ENCODE measurements at places on chromosomes 1 and 21.

DNA sequence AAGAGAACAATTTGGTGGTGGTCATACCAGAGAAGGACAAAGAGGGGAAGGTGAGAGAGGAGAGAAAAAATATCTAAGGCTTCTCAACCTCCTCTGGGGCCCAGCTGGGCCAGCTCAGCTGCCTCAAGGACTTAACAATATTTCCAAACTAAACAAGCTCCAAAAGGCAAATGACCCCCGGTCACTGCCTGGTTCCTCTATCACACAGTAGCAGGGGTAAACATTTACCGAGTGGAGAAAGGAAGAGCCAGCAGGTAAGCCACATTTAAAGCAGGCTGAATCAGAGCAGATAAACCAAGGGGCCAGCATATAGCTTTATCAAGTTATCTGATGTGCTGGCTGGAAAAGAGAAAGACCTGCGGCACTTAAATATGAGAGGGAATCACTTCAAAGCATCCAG, 102.1 kb downstream of the KCND3 start:
- DNase-seq = no peak

DNA sequence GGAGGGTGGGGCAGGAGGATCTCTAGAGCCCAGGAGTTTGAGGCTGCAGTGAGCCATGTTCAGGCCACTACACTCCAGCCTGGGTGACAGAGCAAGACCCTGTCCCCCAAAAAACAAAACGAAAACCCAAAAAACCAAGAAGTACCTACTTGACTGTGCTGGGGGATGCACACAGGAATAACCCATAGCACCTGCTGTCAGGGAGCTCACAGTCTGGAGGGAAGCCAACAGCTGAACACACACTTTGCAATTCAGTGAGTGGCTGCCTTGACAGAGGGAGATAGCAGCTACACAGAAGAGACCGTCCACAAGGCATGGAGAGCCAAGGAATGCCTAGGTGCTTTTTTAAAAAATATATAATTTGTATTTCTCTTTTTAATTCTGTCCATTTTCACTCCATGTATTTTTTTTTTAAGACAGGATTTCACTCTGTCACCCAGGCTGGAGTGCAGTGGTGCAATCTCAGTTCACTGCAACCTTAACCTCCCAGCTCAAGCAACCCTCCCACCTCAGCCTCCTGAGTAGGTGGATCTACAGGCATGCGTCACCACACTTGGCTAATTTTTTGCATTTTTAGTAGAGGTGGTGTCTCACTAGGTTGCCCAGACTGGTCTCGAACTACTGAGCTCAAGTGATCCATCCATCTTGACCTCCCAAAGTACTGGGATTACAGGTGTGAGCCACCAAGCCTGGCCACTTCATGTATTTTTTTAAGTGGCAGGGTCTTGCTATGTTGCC, 68.7 kb downstream of the NID1 start:
- DNase-seq = no peak

GRCh38 chr1:185644531-185644930, 89.7 kb upstream of the HMCN1 start:
- DNase-seq = no peak

GRCh38 chr1:152745289-152745704, 12.5 kb upstream of the KPRP start:
- no peak for DNase-seq

- no peak for DNase-seq
Observed at GRCh38 chr1:6861075-6861724, 75.9 kb downstream of the CAMTA1 start.

GRCh38 chr1:233912909-233913308, 8.4 kb downstream of the SLC35F3 start:
- no peak for DNase-seq

- peak; percentile 58 for DNase-seq
Observed at GRCh38 chr1:201508809-201509208, 1.9 kb upstream of the CSRP1 start.

DNA sequence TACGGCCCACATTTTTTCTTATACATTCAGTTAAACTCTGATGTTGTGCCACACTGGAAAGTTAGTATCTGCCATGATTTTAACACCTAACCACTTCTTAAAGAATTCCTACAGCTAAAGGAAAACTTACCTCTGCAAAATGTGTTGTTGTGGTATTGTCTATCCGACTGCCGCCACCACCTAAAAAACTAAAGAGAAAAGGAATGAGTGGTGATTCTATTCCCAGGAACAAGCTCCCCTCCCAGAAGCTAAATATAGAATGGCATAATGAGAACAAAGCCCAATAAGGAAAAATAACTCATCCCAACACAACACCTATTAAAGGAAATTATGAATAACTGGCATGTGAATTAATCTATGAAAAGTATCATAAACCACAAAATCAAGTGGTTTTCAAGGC, 39.5 kb downstream of the RNF115 start:
- no peak for DNase-seq

DNA sequence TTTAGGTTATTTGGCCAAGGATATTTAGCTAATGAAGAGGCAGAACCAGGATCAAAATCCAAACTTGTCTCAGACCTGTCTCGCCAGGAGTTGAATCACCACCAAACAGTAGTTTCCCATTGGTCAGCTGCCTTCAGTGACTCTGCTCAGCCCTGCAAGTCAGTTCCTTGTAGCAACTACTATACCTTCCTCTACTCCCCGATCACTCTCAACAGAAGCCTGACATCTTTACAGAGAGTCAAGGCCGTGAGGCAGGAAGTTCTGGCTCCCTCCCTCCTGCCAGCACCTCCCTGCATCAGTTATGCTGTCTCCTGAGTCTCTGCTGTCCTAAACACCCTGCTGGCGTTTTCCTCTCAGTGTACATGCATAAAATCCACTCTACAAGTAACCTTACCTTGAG, 13.2 kb downstream of the PSMD4 start:
- DNase-seq = no peak

DNA sequence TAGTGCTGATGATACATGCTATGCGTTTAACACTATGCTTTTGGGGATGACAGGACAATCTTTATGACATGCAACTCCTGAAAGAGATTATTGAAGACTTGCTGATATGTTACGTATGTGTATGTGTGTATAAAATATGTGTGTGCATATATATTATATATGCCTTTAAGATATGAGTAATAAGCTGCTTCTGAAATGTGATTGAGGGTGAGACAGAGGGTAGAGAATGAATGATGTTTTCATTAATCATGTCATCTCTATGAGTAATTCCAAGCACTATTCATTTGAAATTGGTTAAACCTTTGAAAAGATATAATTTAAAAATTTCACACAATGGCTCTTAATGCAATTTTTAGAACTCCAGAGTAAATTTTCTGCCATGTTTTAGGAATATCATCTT, 5.8 kb downstream of the BCL9 start:
- DNase-seq = no peak

DNA sequence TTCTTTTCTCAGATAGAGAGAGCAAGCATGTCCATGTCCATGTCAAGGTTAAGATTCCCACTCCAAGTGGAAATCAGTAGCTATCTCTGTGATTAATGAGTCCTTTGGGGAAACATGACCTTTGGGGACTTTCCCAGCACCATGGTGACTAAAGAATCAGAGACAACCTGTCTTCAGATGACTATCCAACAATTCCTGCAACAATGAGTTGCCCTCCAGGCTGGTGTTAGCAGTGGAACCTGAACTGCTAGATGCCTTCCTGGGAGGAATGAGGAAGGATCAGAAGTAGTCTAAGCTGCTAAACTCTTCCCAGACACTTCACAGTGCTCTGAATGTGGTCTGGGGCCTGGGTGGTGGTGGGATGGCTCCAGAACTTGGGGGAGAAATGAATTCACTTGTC, 6.5 kb downstream of the S100A9 start:
- DNase-seq = no peak

GRCh38 chr1:153608742-153609584, 4.0 kb downstream of the S100A16 start:
- peak; percentile 85 for DNase-seq

DNA sequence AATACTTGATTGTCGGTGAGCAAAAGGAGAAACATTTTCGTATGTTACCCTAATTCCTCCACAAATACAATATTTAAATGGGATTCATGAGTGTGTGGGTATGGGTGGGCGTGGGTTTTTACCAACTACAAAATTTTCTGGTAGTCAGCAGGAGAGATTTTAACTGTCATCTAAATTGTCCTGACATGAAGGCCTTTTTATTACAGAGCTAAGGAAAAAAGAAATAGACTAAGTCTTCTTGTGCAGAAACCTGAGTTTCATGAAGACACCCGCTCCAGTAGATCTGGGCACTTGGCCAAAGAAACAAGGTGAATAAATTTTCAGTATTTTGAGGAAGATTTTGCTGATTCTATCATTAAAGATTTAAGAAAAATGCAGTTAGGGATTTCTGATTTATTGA, 752 bp downstream of the RGS18 start:
- DNase-seq = peak; percentile 13

DNA sequence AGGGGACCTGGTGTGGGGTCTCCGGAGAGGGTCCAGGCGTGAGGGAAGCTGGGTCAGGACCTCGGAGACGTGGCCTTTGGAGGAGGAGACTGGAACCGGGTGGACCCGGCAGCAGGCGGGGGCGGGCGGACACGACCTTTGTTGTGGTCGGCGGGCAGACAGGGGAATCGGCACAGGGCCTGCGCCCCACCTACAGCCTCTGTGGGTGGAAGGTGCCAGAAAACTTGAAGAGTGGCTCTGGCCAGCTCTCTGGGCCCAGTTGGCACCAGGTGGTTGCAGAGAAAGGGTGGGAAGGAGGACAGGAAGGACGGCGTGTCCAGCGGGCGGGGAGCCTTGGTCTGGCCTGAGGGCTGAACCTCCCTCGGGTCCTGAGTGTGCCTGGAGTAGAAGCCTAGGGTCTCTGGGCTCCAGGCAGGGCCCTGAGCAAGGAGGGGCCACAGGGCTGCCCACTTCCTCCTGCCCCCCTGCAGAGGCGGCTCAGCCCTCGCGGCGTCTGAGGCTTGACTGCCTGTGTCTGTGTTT, 7.7 kb upstream of the TTLL10 start:
- DNase-seq = no peak

DNA sequence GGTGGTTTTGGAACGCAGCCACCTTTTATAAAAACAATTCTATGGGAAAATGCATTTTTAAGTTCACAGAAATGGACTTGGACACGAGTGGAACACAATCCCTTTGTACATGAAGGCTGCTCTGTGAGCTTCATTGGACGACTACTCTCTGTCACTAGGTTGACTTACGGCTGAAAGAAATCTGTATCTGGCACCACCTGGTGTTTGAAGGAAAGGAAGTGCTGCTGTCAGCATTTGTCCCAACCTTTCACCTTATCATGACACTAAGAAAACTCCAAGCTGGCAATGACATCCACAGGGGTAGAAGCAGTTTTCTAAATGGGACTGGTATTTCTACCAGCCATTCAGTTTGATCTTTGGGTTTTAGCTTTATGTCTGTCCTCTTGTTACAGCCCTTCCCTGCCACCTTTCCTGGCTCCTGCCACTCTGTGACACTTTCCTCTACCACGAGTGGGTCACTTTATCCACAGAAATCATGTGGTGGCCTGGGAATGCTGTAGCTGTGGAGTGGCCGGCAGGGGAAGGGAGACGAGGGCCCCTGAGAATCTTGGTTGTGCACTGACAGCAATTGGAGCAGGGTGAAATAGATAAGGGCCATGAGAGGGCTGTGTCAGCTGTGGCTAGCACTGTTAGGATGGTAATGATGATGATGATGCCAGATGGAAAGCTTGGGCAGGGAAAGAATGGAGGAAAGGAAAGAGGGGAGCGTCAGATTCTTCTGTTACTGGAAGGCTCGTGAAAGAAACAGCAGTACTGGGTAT, 85.2 kb downstream of the TBX19 start:
- peak; percentile 29 for DNase-seq

GRCh38 chr1:47837866-47838561, 159.2 kb downstream of the TRABD2B start:
- no peak for DNase-seq

- DNase-seq = peak; percentile 21
Observed at GRCh38 chr1:18091660-18092446, 15.7 kb upstream of the IGSF21 start.

- no peak for DNase-seq
Observed at GRCh38 chr1:116345011-116345410, 28.0 kb upstream of the ATP1A1 start.

GRCh38 chr1:60697204-60697994, 385.0 kb upstream of the NFIA start:
- peak; percentile 41 for DNase-seq

DNA sequence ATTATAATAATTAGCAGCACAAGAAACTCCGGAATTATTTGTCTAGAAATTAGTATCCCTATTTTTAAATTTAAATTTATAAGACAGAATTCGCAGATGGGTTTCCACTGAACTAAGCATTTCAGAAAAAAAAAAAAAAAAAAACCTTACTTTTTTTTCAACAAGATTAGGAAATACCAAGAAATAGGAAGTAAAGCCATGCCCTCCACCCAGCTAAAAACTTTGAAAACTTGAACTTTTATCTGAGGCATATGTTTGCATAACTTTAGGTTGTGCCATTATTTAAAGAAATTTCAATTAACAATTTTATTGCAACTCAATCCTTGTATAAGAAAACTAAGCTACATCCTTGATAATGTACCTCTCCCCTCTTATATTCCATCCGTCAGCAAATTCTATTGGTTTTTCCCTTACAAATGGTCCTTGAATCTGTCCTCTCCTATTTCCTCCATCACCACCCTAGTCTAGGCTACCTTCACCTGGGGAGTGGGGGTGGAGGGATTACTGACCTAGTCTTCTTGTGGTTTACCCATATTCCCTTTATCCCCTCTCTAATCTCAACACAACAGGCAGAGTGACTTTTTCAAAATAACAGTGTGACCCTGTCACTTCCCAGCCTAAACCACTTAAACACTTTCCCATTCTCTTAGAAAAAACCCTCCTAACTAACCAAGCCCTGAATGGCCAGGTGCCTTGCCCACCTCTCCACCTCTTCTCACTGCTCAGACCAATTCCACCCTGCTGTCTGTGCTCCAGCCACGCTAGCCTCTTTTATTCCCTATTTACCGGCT, 1.4 kb upstream of the EVI5 start:
- no peak for DNase-seq

GRCh38 chr21:45857761-45858160, 123.8 kb upstream of the COL6A1 start:
- DNase-seq = no peak

GRCh38 chr1:223639331-223639749, 26.2 kb downstream of the CAPN8 start:
- DNase-seq = no peak

DNA sequence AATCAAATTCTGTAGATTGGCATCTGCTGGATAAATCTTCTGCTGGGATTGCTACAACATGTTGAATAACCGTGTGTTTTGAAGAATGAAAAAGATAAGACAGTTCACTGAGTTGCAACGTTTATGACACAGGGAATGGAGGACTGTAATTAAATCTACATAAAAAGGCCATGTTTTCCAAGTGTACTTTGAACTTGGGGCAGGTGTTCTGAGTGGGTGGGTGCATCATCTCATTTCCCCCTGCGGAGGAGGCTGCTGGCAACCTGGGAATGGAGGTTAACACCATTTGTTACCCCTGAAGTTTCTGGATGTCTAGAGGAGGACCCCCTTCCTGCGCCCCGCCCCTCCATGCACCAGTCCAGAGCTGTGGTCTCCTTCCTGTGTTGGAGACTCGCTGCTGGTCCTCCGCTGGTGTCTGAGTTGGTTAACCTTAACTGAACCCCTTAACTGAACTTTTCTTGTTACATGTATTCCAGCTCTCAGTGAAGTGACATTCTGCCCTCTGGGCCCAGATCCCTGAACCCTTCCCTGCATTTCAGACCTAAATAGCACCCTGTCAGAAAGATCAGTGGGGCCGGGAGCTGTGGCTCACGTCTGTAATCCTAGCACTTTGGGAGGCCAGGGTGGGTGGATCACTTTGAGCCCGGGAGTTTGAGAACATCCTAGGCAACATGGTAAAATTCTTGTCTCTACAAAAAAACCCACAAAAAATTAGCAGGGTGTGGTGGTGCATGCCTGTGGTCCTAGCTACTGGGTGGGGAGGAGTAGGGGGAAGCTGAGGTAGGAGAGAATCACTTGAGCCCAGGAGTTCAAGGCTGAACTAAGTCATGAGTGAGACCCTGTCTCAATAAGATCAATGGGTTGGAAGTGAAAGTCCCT, 31.8 kb downstream of the UCK2 start:
- no peak for DNase-seq

Measured in choroid plexus epithelial cell (primary cell).